SJSA1 (cell line): ENCODE measurements at places on chromosomes 7 and 10.

- peak; percentile 21 for DNase-seq
Measured at GRCh38 chr7:45596665-45597095, 22.5 kb downstream of the ADCY1 start.

DNA sequence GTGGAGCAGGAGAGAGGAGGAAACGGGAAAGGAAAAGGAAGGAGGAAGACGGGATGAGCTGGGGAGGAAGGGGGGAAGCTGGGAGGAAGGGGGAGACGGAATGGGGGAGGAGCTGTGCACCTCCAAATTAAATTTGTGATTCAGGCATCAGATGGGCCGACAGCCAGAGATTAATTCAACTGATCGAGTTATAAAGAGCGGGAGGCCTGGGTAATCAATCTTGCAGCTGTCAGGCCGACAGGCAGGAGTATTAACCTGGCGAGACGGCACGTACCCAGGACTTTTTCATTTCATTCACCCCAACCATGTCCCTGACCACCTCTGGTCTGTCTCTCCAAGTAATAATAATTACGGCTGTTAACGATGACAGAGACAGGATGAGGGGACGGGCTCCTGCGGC, 26.2 kb downstream of the KAZALD1 start:
- no peak for DNase-seq

DNA sequence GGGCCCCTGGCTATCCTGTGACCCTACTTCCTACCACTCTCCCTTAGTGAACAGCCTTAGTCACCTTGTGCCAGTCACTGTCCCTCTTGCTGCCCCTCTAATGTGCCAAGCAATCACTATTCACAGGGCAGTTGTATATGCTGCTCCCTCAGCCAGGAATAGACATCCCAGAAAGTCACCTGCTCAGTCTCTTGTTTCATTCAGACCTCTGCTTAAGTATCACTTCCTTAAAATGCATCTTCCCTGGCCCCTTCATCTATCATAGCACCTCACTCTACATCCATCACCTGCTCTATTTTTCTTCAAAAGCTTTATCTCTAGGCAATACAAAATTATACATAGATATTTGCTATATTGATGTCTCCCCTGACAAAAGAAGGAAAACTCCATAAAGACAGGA, 328.4 kb upstream of the NFE2L3 start:
- no peak for DNase-seq

DNA sequence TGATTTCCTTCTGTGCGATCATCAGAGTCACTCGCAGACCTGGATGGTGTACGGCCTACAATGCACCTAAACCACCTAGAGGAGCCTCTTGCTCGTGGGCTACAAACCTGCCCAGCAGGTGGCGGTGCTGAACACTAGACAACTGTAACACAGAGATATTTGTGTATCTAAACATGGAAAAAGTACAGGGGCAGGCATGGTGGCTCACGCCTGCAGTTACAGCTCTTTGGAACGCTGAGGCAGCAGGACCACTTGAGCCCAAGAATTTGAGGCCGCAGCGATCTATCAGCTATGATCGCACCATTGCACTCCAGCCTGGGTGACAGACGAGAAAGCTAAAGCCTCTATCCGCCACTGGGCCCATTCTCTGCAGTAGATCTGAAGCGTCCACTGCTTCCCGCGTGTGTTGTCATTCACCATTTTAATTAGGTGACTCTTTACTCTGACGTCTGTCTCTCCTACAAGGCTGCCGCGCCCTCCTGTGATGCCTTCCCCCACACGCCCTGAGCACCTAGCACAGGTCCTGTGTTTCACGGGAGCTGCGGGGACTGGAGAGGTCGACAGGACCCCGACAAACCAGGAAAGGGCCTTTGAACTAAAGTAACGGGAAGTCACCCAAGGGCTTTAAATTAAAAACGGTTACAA, 774 bp downstream of the TUBGCP2 start:
- peak; percentile 62 for DNase-seq

- DNase-seq: no peak
Measured at GRCh38 chr7:108251700-108252099, 121.5 kb upstream of the LAMB4 start.

GRCh38 chr10:47361293-47361692, 13.1 kb downstream of the RBP3 start:
- peak; percentile 46 for DNase-seq

DNA sequence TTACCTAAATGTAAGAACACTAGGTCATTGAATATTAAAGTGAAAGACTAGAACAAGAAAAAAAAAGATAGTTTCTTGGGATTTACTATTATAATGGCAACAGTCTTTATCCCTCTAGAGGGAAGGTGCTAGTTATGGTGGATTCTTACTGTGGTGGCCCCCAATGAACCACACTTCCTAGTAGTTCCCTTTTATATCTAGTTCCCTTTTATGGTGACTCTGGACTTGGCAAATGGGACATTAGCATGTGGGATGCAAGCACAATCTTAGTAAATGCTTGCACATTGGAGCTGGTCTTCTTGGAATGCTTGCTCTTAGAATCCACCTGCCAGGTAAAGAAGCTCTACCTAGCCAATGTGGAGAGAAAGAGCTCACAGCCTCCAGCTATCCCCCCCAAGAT, 430.2 kb downstream of the LRMDA start:
- no peak for DNase-seq

GRCh38 chr7:130363026-130363847, 17.1 kb upstream of the CPA1 start:
- DNase-seq: peak; percentile 93

DNA sequence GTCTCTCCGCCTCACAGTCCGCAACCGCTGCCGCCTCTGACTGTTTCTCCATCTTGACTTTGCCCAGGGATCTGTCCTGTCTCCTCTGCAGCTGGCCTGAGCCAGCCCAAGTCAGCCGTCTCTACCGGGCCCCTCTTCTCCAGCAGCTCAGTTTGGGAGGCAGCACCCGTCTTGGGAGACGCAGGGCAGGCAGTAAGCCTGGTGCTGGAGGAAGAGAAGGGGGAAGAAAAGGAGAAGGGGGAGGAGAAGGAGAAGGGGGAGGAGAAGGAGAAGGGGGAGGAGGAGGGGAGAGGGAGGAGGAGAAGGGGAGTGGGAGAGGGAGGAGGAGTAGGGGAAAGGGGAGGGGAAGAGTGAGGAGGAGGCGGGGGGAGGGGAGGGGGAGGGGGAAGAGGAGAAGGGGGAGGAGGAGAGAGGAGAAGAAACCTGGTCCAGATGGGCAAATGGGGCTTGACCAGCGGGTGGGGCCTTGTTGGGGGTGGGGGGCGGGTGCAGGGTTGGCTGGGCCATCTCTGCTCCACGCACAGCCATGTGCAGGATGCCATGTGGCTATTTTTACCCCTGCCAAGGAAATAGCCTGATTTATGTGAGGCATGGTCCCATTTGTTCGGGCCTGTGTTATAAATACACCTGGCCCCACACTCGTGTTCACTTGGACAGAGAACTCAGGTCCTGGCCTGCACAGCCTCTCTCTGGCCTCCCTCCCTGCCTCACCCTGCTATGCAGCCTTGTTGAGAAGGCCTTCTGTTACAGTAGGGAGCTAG, 35.9 kb upstream of the FZD9 start:
- DNase-seq: no peak

DNA sequence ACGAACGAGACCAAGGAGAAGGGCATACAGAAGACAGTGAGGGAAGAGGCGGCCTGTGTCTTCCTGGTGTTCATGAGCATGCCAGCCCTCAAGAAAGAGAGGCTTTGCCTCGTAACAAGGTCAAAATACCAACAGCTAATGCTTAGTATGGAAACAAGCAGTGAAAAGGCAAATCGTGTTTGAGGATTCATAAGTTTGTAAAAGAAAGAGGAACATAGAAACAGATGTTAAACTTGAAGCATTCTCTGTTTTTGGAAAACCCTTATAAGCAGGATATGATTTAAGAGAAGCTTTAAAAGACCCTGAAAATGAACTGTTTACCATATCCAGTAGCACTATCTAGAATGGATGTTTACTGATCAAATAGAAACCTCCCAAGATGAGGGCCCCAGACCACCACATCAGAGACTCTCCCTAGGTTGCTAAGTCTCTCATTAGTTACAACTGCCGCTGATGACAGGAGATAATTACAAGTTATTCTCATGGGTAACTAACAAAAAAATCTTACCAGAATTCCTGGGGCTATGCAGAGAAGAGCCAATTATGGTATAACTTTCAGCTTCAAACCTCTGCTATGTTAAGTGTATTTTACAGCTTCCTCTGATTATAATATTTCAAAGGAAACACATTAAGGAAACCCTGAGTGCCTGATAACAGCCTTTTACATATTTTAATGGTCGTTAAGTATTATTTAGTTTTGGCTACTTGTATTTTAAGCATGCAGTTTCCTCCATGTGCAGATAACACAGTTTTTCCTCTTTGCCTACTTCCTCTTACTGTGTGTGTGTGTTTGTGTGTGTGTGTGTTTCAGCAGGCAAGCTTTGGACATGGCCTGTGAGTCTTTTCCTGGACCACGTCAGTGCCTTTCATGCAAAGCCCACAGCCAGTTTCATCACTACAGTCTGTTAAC, 17.9 kb downstream of the JCAD start:
- no peak for DNase-seq

DNA sequence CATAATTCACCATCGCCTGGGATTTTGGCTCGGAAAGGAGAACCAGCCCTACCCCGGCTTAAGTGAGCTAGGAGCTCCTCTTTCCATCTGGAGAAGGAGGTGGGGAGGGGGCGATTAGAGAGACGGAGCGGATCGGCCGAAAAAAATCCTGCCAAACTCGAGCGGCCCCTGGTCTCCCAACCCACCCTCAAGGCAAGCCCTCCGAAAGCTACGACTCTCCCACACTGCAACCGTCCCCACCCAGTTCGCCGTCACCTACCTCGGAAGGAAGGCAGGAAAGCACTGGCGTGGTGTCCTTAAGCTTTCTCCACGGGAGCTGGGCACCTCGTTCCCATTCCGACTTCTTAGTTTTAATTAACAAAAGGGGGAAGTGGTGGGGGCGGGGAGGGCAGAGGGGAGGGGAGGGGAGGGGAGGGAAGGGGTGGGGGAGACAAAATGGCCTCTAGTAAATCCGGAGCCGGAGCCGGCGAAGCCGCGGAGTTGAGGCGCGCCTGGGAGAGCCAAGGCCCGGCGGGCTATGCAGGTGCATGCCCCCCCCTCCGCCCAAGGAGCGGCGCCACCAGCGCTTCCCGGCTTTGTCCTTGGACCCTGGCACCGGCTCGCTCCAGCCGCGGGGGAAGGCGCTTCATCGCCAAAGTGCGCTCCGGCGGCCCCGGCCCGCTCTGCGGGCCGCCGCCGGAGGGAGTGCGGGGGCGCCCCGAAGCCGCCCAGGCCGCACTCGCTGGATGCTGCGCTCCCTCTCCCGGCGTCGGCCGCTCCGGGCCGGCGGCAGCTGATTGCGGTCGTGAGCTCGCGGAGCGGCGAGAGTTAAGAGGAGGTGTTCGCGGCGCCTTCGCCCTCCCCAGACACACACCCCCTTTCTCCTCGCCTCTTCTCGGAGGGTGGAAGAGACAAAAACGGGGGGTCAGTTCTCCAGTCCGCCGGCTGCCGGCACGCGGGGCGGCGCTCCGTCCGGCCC, at the start of gene LRRC4:
Gene LRRC4, minus strand, starts transcription at position 784 of the 958 bp plus-strand sequence. CDS start 797 bp downstream, outside the sequence.
- DNase-seq: no peak

DNA sequence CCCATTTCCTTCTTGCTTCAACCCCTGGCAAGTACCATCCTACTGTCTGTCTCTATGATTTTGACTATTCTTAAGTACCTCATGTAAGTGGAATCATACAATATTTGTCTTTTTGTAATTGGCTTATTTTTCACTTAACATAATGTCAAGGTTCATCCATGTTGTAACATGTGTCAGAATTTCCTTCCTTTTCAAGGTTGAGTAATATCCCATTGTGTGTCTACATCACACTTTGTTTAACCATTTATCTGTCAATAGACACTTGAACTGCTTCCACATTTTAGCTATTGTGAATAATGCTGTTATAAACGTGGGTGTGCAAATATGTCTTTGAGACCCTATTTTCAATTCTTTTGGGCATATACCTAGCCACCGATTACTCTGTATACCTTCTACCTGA, 14.0 kb upstream of the CDK14 start:
- no peak for DNase-seq

GRCh38 chr7:84384417-84384816, 189.8 kb upstream of the SEMA3A start:
- DNase-seq: no peak

DNA sequence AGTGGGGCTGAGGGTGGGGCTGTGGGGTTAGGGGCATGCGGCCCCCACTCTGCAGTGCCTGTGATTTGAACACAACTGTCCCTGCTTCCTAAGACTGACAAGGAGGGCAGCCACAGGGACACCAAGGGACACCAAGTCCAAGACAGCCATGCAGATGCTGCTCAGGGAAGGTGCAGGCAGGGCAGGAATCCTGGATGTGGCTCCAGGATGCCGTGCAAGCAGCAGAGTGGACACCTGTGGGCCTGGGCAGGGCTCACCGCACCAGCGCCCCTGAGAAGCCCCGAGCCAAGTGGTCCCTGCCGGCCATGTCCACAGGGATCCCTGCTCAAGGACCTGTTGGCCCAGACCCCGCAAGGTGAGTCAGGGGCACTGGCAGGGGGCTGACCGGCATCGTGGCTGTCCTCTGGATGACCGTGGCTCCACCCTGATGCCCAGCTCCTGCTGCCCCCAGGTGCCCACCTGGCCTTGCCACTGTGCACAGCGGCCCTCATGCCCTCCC, 58.5 kb downstream of the STK32C start:
- DNase-seq: no peak
